T-helper 1 cell treated with Interleukin-12 subunit alpha and Interleukin-12 subunit beta and Interleukin-4 antibody, amounts not matched to agents 30 ng/mL and 1 ng/mL, for 36 hours (primary cell): ENCODE measurements at places on chromosomes 2 and 18. TPM values are rescaled to one million over a fixed set of nuclear protein-coding genes. Genes with fewer than 3 reads are reported as not detected.

Gene RSAD2
- 62.0 and 62.2 TPM in 2 replicates for total RNA-seq

Gene ADRA2B
- total RNA-seq: 0.05 and 0.07 TPM in 2 replicates

Gene CFLAR
- 310 and 313 TPM in 2 replicates for total RNA-seq

Gene OSBPL1A
- 1.1 and 1.7 TPM in 2 replicates for total RNA-seq

Gene ACVR1
- total RNA-seq: 38.5 and 41.3 TPM in 2 replicates

Gene EMX1
- not detected in 2 replicates for total RNA-seq

Gene KLF7
- 21.3 and 25.1 TPM in 2 replicates for total RNA-seq

Gene ALPG
- not detected in 2 replicates for total RNA-seq

Gene NT5DC4
- total RNA-seq: 0.17 TPM in 1 of 2 replicates, not detected in the other

Gene ZNG1B
- 35.0 and 36.2 TPM in 2 replicates for total RNA-seq

Gene WNT6
- total RNA-seq: not detected in 2 replicates

Gene IL36A
- 0.32 and 0.49 TPM in 2 replicates for total RNA-seq

Gene SLC14A1
- 0.44 and 0.59 TPM in 2 replicates for total RNA-seq

Gene SOX11
- not detected in 2 replicates for total RNA-seq

Gene SCN3A
- 0.02 TPM in 1 of 2 replicates, not detected in the other for total RNA-seq

Gene UGT1A5
- not detected in 2 replicates for total RNA-seq

Gene GKN1
- not detected in 2 replicates for total RNA-seq

Gene L3MBTL4
- total RNA-seq: 0.68 and 1.1 TPM in 2 replicates

Gene SEMA4C
- 22.6 and 23.9 TPM in 2 replicates for total RNA-seq

Gene TUBB8B
- not detected in 2 replicates for total RNA-seq

Gene RESP18
- total RNA-seq: not detected in 2 replicates

Gene IL36B
- total RNA-seq: not detected in 2 replicates

Gene ZNF512
- 36.8 and 39.1 TPM in 2 replicates for total RNA-seq

Gene MIB1
- total RNA-seq: 23.0 and 26.4 TPM in 2 replicates

Gene POMC
- 3.4 and 4.6 TPM in 2 replicates for total RNA-seq

Gene TRABD2A
- total RNA-seq: 65.2 and 66.6 TPM in 2 replicates

Gene POTEI
- total RNA-seq: not detected in 2 replicates

Gene KCNG2
- not detected in 2 replicates for total RNA-seq

Gene EML6
- total RNA-seq: 0.54 and 1.3 TPM in 2 replicates

Gene IL37
- total RNA-seq: 0.39 and 0.46 TPM in 2 replicates

Gene AGAP1
- 2.0 and 2.7 TPM in 2 replicates for total RNA-seq

Gene POTEJ
- total RNA-seq: not detected in 2 replicates

Gene FZD7
- total RNA-seq: 0.29 and 0.83 TPM in 2 replicates

Gene MC4R
- total RNA-seq: not detected in 2 replicates

Gene MEP1B
- 0.10 TPM in 1 of 2 replicates, not detected in the other for total RNA-seq

Gene FAM124B
- 0.39 and 0.42 TPM in 2 replicates for total RNA-seq

Gene CCDC141
- total RNA-seq: 7.5 and 8.7 TPM in 2 replicates

Gene C2orf92
- 12.4 and 15.6 TPM in 2 replicates for total RNA-seq

Gene PTPRN
- total RNA-seq: not detected in 2 replicates

Gene QPCT
- 0.49 and 0.54 TPM in 2 replicates for total RNA-seq
